DMS 273 treated with DMSO at 0.1 percent for 48 hours (cell line): ENCODE measurements at places on chromosomes 5 and 9.

- no peak for DNase-seq
These were observed 13.2 kb downstream of the FAF2 start for GRCh38 chr5:176461349-176461748.

DNA sequence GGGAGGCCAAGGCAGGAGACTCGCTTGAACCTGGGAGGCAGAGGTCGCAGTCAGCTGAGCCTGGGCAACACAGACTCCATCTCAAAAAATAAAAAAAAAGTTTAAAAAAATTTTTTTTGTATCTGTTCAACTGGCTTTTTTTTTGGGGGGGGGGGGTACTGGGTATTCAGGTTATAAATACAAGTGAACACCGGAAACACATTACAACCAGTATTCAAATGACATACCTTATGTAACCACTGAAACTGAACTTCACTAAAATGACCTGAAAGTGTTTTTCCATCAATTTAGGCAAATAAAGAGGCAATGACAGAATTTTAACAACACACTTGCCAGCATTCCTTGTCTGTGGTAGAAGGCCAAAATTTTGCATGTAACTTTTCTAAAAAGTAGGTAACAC, 33.5 kb downstream of the STRBP start:
- no peak for DNase-seq

GRCh38 chr5:34439601-34440000, 216.5 kb upstream of the RAI14 start:
- no peak for DNase-seq

- no peak for DNase-seq
These were observed 21.5 kb downstream of the NUDT12 start for GRCh38 chr5:103541114-103541513.

DNA sequence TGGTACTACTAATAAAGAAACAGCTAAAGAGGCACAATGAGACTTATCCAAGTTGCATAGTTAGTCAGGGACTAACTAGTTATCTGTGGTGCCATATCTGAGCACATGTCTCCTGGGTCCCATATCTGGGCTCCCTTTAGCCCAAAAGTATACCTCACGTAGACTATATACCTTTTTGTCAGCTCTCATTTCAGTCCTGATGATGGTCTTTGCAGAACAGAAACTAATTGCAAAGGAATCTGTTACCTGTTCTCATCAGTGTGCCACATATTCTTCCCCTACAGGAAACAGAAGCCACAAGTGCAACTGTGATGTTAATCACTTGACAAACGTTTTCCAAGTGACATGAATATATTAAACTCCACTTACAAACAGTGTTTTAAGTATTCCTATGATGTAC, 395.2 kb downstream of the KIAA0825 start:
- no peak for DNase-seq

DNA sequence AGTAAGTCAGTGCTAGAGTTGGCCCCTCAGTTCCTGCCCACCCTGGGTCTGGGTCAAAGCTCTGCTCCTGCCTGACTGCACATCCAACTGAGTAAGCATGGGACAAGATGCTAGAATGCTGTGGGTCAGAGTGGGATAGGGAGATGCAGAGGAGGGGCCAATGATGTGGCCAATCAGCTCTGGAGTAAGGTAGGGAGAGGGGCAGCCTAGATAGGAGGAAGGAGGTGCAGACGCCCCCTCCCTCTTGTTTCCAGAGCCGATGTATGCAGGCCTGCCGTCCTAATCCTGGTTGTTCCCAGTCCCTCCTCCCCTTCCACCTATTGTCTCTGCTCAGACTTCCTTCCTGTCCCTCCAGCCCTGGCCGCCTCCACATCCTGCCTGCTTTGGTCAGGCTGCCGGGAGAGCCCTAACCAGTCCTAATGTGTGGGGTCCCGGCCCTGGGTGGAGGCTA, 1.3 kb downstream of the ARAP3 start:
- DNase-seq, result no peak

DNA sequence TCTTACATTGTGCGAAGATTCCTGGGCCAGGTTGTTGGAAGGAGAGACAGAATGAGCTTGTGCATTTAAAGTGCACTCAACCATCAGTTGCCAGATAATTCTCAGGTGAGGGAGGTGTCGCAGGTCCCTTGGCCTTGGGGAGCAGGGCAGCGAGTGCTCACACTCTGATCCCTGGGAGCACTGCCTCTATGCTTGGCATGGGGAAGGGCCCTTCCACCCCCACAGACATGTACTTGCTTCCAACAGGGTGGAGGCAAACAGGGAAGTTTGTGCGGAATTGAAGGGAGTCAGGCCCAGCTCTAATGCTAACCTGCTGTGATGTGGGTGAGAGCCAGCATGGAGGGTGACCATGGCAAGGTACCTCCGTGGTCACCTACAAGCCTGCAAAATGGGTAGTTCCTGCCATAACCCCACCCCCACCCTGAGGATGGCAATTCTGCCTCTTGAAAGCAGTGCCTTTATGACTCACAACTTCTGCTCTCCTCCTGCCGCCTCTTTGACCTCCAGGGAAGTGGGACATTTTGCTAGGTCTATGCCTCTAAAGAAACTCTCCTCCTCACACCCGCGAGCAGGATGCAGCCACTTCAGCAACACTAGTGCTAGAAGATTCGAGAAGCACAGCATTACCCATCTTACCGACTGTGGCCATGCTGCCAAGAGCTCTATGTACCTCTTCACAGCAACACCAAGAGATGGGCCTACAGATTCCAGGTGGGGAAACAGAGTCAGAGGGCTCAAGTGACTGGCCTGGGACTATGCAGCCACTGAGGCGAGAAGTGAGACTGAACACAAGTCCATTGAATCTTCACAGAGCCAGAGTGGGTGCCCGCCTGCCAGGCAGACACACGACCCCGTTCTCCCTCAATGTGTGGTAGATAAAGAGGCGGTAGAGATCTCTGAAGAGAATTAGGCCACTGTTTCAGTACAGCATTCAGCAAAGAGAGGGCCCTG, 22.1 kb upstream of the SLC25A51 start:
- DNase-seq, result no peak

- DNase-seq, result no peak
These were observed 36.8 kb downstream of the DAB2IP start for GRCh38 chr9:121688146-121688680.

DNA sequence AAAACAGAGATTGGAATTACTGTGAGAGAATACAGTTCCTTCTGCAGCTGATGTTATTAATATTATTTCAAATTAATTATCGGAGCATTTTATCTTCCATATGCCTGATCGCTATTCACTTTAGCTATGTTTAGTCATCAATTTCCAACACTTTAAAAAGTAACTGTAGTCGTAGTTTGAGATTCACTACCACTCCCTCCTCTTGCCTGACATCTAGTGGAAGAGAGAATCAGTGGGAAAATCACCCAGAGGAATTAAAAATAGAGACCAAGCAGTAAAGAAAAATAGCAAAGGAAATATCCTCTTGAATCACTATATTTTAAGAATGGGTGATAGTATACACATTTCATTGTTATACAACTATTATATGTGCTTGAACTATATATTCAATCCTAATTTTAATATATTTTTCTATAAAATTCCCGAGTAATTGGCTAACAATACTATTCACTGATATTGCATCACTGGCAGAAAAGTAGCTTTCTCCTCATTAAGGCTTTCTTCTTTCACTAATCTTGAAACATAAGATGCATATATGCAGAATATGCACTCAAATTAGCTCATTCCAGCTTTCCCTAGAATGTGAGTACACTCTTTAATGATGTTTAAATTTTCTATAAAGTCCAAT, 708.7 kb downstream of the CDH9 start:
- no peak for DNase-seq

DNA sequence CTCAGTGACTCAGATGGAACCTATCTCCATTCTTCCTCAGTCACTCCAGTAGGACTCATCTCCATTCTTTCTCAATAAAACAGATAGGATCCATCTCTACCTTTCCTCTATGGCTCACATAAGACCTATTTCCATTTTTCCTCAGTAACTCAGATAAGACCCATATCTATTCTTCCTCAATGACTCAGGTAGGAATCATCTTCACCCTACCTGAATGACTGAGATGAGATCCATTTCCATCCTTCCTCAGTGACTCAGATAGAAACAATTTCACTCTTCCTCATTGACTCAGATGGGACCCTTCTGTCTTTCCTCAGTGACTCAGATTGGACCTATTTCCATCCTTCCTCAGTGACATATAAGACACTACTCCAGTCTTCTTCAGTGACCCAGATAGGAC, 165.1 kb downstream of the FBXO4 start:
- no peak for DNase-seq

DNA sequence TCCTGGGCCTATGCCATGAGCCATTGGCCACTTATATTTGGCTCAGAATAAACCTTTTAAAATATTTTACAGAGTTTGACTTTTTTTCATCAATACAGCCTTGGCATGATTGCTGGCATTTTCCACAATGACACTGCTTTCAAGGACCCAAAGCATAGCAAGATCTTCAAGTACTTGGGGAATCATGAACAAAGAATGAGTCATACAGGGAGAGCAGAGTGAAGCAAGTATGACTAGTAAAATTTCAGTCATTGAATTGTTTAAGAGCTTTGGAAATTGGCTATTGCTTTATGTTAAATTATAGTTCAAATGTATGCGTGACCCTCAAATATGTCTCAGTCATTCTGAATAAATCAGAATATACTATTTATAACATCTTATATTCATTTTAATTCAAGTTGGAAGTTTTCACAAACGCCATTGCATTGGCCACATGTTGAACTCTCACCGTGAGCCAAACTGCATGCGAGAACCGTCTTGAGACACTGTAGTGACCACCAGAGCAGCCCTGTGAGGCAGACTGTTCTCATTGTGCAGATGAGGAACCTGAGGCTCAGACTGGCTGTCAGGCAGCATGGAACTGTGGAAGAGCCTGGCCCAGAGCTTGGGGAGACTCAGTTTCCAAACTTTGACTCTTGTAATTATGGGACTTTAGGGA, 52.9 kb downstream of the GDNF start:
- no peak for DNase-seq

GRCh38 chr5:108508979-108509378, 127.1 kb upstream of the FBXL17 start:
- no peak for DNase-seq

GRCh38 chr5:38666668-38667498, 110.4 kb upstream of the LIFR start:
- DNase-seq, result no peak

GRCh38 chr9:31535651-31536050, 848.8 kb upstream of the ACO1 start:
- no peak for DNase-seq

DNA sequence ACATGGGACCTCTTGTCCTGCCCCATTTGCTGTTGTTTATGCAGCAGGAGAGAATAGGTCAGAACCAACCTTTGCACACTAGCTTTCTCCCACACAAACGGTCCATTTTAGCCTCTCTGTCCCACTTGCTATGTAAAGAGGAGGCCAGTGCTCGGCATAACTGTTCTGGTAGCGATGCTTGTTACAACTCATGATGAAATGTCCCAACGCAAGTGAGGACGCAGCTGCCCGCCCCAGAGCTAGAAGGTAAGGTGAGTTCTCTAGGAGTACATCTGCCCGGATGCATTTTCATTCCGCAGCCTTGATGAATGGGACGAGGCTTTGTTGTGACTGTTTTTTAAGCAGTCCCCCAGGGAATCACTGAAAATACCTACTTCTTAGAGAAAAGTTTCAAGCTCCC, 14.1 kb downstream of the S1PR3 start:
- DNase-seq, result no peak

DNA sequence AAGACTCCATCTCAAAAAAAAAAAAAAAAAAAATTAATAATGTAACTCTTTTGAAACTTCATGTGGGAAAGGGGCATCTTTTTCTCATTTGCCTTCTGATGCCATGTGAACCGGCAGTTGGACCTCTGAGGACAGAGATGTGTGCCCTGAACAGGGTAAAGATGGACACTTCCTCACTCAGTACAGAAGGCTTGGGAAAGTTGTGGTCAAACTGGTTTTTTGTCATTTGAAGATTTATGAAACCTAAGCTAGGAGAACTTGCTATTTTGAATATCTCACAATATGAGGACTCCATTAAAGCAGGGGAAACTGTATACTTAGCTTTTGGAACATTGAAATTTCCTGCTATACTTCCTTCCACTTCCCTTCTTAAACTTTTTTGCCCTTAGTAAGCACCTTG, 147.5 kb upstream of the ALDH1B1 start:
- no peak for DNase-seq

DNA sequence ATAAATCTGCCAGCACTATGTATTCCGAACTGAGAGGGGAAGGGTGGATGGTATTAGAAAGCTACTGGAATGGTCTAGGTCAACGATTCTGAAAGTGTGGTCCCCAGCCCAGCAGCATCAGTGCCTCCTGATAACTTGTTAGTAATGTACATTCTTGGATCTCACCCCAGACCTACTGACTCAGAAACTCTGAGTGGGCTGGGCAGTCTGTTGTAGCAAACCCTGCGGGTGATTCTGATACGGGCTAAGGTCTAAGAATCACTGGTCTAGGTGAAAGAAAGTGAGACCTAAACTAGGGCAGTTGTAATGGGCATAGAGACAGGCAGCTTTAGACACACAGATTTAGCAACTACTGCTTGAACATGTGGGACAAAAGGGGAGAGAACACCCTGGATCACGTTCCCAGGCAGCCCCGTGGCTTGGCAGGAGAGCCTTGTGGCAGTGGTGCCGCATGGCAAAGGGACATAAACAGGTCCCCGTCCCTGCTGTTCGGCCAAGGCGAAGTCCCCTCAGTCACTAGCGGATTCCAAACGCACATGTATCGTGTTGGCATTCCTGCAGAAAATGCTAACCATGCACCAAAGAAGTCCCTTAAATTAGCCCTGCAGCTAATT, 216.3 kb downstream of the TTLL11 start:
- DNase-seq, result no peak

DNA sequence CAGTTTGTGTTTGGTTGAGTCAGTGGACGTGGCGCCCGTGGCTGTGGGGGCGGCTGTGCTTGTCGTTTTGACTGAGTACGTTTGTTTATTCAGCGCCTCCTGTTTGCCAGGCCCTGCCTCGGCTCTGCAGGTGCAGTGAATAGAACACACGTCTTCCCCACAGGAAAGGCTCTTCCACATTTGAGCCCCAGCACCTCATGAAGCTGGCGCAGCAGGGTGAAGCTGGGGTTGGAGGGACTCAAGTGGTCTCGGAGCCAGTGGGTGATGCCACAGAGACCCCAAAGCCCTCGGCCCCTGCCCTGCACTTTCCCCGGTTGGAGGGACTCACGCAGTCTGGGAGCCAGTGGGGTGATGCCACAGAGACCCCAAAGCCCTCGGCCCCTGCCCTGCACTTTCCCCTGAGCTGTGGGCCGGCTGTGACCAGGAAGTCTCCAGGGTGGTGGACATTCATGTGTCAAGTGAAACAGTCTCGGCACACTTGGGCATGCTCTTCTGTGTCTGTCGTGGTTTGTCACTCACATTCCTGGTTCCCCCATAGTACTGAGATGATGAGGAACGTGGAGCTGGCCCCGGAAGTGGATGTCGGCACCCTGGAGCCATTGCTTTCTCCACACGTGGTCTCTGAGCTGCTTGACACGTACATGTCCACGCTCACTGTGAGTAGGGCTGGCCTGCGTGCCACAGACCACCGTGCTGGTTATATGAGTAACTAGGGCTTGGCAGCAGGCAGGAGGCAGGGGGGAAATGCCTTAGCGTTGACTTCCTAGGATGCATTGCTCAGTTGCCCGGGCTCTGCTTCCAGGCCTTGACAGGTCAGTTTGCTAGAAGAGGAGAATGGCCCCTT, 13.6 kb downstream of the EXOC3 start:
- DNase-seq, result no peak

GRCh38 chr5:129073111-129073510, 21.4 kb upstream of the ISOC1 start:
- DNase-seq, result no peak

GRCh38 chr9:20437476-20437875, 184.8 kb downstream of the MLLT3 start:
- DNase-seq, result no peak

GRCh38 chr5:72646246-72646866, 139.1 kb upstream of the ZNF366 start:
- no peak for DNase-seq

GRCh38 chr9:14895806-14896205, 14.4 kb downstream of the FREM1 start:
- DNase-seq, result no peak
